ENCODE measurements at places on chromosomes 2 and 18.
A peak's percentile ranks its signal among the peaks of the same experiment; 100 is the strongest.

GRCh38 chr18:10784596-10785202 is 258.9 kb downstream of the NAPG start:
- DNase-seq: no peak

GRCh38 chr2:22458440-22458839 is 926.5 kb upstream of the KLHL29 start:
- DNase-seq: no peak

- no peak for DNase-seq
Measured at GRCh38 chr2:165069151-165069550, 113.8 kb upstream of the SLC38A11 start.

DNA sequence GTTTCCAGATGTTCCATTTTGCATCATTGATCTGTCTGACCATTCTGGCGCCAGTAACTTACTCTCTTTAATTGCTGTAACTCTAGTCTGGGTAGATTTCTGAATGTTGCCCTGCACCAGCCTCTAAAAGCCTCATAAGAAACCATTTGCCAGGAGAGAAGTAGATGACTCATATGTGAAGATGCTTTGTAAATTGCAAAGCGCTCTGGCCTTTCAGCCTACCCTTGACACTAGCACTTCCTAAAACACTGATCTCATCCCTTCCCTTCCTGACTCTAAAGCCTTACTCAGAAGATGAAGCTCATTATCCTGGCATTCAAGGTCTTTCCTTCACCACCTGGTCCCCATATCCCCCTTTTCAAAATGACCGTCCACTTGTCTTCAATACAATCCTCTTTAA is 193.2 kb upstream of the MEX3C start:
- DNase-seq: no peak

DNA sequence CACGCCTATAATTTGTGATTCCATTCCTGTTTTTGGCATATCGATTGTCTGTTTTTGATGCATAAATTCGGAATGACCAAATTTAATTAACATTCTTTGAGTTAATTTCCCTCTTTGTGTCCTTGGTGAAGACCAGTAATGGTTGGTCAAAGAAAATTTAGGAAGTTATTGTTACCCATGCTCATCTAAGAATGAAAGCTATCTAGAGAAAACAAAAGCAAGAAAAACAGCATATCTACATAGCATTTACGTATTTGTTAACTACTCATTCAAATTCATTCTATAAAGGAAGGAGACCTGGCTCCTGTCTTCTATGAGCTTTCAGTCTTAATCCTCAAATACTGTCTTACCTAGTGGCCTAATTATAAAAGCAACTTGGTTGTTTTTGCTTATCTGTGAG is 59.2 kb upstream of the CHST9 start:
- no peak for DNase-seq

- no peak for DNase-seq
Measured at GRCh38 chr2:206873423-206873822, 65.9 kb upstream of the CPO start.

DNA sequence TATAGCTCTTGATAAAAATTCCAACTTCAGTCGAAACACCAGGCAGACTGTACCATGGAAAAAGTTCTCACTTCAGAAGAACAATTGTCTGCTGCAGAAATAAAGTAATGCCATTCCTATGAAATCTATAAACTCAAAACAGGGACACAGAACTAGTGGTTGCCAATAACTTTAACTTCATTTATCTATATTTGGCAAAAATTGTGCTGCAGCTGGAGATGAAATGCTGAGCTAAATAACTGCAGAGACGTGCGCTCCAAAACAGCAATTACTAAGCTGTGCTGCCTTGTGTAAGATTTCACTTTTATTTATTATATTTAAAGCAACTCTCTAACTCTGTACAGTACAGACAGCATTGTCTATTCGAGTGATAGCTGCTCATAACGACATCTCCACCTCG is 540.1 kb upstream of the ID2 start:
- DNase-seq: no peak

- DNase-seq: peak; percentile 22
Measured at GRCh38 chr18:75456199-75456631, 28.7 kb upstream of the SMIM21 start.

DNA sequence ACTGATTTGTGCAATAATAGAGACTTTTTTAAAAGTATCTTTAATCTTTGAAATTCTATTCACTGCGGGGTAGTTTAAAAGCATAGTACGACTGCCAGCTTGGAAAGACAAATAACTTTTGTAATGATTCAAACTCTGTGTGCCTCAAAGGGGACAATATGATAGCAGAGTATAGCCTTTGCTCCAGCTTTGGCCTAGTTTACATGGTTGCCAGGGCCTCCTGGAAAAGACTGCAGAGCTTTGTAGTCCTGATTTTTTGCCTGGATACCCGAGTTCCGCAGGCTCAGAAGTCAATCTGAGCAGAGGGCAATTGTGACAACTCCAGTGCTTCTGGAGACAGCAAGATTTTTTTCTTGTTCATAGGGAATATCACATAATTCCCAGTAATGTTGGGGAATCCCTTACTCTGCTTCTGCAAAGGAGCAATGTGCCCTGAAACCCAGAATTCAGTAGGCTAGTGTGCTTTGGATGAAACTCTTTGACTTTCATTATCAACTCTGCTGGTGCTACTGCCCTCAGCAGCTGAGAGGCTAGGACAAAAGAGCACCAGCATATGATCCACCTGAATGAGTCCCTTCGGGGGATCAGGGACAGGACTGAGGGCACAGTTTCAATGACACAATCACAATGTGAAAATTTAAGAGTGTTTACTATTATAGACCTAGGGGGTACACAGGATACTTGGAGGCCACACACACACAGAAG is 768.1 kb downstream of the TMEM182 start:
- no peak for DNase-seq

- no peak for DNase-seq
Measured at GRCh38 chr2:84805250-84805958, 75.5 kb downstream of the TRABD2A start.
